NCI-H2171 treated with DMSO at 0.1 percent for 48 hours (cell line): ENCODE measurements at places on chromosomes 16 and 17.
A peak's percentile ranks its signal among the peaks of the same experiment; 100 is the strongest.

DNA sequence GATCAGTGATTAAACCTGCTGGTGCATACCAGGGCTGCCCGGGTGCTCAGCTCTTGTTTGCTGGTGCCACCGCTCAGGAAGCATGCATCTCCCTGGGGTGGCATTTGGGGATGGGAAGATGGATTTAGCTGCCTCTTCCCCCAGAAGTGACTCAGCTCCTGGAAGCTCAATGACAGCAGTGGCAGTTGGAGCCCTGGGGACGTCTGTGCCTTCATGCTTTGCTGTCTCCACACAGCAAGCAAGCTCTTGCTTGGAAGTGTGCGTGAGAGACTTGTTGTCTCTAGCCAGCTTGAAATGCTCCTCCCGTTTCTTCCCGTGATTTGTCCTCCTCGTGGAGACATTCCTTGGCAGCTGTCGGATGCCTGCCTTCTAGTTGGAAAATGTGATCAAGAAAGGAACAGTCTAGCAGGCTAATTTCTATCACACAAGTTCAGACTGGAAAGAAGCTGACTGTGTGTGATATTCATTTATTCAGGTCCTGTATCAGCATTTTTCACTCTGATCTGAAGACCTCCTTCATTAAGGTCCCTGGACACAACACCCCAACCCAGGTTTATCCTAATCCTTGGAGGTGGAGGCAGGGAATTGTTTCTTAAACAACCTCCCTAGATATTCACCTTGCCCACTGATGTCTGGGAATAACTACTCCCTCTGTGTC is 73.0 kb downstream of the BMERB1 start:
- DNase-seq: no peak

- peak; percentile 71 for DNase-seq
Observed at GRCh38 chr17:29643817-29644160, 21.1 kb upstream of the CORO6 start.

- DNase-seq: no peak
Observed at GRCh38 chr16:59878999-59879398, 1144.9 kb upstream of the GOT2 start.

- DNase-seq: peak; percentile 81
Observed at GRCh38 chr17:31825961-31826691, 32.9 kb downstream of the COPRS start.

DNA sequence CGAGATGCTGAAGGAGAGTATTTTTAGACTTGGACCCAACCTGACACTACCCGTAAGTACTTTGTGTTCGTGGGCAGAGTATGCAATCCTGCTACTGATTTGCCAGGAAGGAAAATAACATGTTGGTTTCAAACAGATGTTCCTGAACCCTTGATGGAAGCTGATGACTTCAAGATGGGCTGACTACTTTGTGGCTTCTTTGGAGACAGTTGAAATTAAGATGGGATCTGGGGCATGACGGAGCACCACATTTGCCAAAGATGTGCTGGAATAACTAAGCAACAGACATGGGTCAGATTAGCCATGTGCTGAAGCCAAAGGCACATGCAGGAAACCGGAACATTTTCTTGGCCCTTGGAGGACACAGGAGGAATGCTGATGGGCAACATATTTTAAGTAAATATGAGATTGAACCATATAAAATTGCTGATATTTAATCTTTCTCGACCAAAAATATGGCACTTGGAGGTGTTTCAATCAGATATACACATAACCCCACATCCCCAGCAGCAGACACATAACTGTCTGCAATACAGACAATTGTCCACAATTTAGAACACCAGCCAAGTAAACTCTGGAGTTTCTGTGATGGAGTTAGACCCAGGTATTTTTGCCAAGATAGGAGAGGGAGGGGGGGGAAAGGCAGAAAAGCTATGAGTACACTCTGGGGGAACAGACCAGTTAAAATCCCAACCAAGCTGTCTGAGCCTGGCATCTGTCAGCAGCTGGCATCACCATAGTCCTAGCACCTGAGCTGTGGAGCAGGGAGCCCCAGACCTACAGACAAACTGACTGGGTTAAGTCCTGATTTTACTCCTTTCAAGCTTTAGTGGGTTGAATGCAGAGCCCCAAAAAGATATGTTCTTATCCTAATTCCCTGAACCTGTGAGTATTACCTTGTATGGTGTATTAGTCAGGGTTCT is 329.4 kb upstream of the CDH5 start:
- DNase-seq: no peak

- no peak for DNase-seq
Observed at GRCh38 chr17:34387566-34387965, 24.5 kb upstream of the CCL1 start.

DNA sequence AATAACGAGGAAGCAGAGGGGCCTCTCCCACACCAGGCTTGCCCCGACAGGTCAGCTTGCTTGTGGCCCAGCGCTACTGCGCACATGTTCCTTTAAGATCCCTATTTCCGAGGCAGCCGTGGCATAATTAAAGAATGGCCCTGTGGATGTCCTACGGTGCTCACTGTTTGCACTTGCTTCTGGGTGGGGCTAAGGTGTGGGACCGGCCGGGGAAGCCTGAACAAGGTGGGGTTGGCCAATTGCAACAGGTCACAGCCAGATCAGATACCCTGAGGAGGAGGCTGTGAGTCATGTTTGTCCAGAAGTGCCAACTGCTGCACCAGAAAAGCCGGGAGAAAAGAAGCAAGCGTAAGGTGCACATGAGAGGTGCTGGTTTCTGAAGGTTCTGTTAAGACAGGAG is 158.5 kb upstream of the CACNG5 start:
- peak; percentile 44 for DNase-seq

DNA sequence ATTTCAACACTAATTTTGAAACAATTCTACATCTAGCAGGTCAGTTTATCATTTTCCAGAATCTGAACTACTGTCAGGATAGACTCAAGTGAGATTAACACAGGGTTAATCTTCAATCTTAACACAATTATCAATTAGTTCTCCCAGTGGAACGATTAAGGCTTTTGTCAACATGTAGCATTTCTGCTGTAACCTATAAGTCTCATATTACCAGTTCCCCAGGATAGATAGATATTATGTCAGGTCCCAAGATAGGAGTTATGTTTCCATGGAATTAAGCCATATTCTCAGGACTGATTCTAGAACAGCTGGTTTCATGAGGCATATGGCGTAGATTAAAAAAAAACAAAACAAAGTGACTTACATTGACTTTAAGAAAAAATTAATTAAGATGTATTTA is 4.4 kb upstream of the FBF1 start:
- DNase-seq: peak; percentile 96

- no peak for DNase-seq
Observed at GRCh38 chr17:45277992-45278391, 16.1 kb upstream of the SPATA32 start.

GRCh38 chr16:66588981-66589713 is 9.9 kb downstream of the CMTM2 start:
- no peak for DNase-seq
